Stimulated activated CD4-positive, alpha-beta T cell treated with anti-CD3 and anti-CD28 coated beads, Interleukin-4, amount 100 ng/mL, for 24 hours (primary cell): ENCODE measurements at places on chromosomes 3 and 15.

- DNase-seq, result peak; percentile 4
These were observed 79.0 kb downstream of the ERC2 start for GRCh38 chr3:56389183-56389830.

DNA sequence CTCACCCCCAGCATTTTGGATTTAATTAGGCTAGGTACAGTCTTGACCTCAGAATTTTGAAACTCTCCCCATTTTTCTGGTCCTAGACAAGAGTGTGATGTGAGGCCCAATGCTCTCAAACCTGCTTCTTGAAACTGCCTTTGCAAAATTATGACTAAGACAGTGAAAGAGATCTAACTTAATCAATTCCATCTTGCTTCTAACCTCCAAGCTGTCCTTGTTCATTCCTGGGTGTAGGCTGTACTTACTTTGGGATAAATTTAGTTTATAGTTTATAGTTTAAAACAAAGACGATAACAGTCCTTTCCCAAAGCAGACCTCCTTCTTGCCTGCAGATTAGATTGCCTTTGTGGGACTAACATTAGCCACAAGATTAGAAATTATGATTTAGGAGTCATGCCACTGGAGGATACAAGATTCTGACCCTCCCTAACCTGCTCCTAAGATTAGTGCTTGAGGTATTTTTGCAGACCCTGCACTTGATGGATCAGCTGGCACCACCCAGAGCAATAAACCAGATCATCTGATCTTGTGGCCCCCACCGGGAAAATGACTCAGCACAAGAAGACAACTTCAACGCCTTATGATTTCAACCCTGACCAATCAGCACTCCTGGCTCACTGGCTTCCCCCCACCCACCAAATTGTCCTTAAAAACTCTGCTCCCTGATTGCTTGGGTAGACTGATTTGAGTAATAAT, 59.6 kb downstream of the CD200R1L start:
- no peak for DNase-seq

GRCh38 chr15:57308170-57308545, 68.1 kb upstream of the CGNL1 start:
- DNase-seq, result no peak

DNA sequence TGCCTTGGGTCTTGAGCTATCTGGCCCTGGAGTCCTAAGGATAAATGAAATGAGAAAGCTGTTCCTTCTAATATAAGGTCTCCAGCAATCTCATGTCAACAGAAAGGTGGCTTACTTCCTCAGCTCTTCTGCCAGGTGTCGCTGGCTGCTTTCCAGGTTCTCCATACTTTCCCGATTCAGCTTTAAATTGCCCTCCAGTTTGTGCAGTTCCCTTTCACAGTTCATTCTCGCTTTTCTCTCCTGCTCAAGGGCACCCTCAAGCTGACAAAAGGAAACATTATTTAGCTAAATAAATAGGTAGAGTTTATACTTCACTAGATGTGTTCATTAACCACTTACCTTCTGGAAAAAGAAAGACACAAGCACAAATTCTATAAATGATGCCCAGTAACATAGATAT, 73.0 kb downstream of the MYH15 start:
- DNase-seq, result no peak

- DNase-seq, result no peak
These were observed 305.4 kb upstream of the ROPN1 start for GRCh38 chr3:124297062-124297980.

DNA sequence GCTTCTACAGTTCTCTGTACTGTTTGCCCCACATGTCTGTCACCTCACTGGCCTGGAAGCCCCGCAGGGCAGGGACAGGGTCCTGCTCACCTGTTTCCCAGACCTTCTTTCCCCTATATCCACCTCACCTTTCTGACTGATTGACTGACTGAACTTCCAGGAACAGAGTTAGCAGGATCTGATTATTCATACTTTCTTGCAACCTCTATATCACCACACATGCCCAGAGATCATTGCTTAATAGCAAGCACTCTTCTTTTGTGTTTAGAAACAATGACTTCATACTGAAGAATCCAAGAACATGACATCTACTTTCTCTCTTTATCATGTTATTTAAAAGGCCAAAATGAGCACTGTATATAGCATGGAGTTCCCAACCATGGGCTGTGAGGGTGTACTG, 18.0 kb upstream of the CLEC3B start:
- DNase-seq, result no peak

DNA sequence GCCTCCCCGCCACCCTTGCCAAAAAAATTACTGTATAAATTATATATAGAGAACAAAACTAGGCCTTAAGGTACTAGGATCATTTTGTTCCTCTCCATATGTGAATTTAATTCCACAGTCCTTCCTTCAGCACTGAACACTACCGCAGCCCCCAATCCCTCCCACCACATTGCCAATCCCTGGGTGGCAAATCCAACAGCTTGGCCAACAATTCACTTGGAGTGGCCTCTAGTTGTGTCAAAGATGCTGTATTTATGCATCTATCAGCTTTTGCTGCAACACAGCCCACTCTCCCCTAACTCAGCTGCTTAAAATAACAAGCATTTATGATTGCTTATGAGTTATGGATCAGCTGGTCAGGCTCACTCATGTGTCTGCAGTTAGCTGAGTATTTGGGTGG, 18.6 kb downstream of the GPD1L start:
- DNase-seq, result no peak

DNA sequence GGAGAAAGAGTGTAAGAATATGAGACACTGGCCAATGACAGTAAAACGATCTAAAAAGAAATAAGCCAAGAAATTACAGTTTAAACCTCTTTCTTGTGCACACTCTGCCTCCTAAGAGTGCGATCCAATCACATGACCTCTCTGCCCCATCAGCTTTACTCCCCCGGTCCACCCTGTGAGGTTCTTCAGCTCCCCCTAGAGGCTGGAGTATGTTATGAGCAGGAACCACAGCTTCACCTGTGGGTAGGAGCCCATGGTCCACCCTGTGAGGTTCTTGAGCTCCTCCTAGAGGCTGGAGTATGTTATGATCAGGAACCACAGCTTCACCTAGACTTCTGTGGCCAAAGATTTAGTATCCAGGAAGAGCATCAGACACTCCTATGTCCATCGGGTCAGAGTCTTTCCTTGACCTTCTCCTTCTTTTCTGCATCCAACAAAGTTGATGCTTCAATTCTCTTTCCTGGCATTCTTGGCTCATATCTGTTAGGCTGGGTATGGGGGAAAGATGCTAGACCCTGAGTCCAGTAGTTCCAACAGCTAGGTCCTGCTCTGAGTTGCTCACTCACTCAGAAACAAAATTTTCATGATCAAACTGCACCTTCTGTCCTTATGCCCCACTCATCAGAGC, 164.0 kb downstream of the MINAR1 start:
- DNase-seq, result peak; percentile 39

GRCh38 chr15:35307026-35307425, 221.9 kb upstream of the NANOGP8 start:
- DNase-seq, result no peak

DNA sequence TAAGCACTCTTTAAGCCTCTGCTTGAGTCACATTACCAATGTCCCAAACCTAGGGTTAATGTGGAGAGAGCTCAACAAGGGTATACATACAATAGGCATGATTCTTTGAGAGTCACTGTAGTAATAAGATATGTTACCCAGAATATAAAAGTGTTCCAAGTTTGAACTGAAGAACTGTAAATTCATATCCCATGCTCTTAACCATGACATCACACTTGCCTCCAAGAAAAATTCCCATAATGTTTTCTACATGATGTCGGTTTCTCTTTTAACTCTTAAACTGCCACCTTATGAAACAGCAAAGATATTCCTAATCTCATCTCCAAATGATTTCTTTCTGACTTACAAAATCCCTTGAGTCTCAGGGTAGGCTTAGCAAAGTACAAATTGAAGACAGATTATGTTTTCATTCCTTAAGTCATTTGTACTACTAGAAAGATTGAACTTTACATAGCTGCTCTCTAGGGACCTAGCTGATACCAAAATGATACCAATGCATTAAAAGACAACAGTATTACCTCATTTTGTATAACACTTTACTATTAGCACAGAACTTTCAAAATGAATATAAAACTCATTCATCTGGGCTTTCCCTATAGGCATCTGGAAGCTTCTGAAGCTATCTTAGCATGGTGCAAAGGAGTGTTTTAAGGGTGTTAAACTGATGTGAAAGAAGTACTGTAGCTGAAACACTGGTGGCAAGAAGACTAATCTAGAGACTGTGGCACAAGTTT, 127.1 kb downstream of the KCNMB2 start:
- no peak for DNase-seq

GRCh38 chr3:178320456-178321351, 215.5 kb upstream of the KCNMB2 start:
- DNase-seq, result no peak

- no peak for DNase-seq
These were observed 24.7 kb downstream of the LYSMD4 start for GRCh38 chr15:99708563-99708962.

- DNase-seq, result no peak
These were observed 302.5 kb upstream of the GADL1 start for GRCh38 chr3:31196881-31197364.

DNA sequence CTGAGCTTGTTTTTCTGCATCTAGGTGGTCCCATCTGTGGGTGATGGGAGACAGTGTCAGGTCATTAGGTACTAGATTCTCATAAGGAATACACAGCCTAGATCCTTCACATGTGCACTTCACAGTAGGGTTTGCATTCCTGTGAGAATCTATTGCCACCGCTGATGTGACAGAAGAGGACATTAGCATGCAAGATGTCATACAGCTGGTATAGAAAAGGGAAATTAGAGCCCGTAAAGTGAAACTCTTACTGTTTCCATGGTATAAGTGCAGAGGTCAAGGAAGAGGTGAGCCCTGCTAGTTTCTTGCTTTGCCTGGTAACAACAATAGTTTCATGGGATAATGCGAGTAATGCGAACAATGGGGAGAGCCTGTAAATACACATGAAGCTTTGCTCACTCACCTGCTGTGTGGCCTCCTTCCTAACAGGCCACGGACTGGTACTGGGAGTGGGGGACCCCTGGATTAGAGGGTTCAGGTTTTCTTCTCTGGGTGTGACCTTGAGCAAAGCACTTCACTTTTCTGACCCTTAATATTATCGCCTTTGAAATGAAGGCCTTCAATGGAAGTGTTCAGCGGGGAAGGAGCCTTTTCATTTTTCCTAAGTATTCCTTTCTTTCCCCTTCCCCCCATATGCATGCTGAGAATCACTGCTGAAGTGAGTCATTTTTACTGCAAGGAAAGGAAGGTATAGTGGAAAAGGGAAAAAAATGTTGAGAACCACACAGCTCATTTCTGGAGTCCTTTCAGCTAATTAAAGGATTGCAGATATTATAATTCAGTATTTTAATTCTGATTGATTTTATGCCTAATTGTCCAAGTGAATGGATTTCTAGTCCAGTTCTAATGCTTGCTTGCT, 286.4 kb downstream of the UBE2E2 start:
- no peak for DNase-seq

GRCh38 chr3:98233468-98233867, 30.6 kb upstream of the OR5H6 start:
- DNase-seq, result no peak

GRCh38 chr3:11391174-11391879, 119.1 kb downstream of the ATG7 start:
- DNase-seq, result no peak

GRCh38 chr3:36434687-36435426, 54.6 kb downstream of the STAC start:
- no peak for DNase-seq

- DNase-seq, result no peak
These were observed 11.8 kb downstream of the ALDH1A3 start for GRCh38 chr15:100891307-100892012.

GRCh38 chr15:25060996-25061620, 106.3 kb downstream of the SNRPN start:
- no peak for DNase-seq

GRCh38 chr3:88912294-88912877, 195.0 kb upstream of the EPHA3 start:
- no peak for DNase-seq

DNA sequence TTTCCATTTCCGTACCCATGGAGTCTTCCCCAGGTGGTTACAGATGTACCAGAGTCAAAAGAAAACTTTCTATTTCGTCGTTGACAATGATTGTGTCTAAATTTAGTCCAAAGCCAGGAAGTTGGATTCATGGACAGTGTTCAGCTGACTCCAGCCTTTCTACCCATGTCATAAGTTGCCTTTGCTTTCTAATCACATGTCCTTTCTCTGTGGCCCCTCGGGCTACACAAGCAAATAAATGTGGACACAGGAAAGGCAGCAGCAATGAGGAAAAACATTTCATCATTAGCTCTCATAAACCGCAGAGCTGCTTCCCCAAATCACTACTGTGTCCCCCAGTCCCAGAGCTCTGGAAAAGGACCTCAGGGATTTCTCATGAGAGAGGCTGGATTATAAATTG, 82.0 kb downstream of the USF3 start:
- DNase-seq, result no peak

- no peak for DNase-seq
These were observed 138.5 kb downstream of the CLSTN2 start for GRCh38 chr3:140073278-140074045.

DNA sequence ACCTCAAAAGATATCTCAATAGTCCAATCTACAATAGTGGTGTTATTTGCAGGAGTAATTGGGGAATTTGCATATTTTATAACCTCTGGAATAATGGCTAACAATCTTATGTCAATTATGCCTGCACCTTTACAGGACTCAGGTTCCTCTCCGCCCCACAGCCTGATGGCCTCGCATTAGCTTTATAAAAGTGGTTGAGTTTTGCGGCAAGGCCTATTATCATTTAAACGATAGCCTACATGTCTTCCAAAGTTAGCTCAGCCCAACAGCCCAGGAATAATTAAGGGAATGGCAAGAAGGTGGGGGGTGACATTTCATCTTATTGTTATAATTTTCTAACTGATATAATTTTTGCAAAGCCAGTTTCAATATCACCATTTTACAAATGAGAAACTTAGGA, 97.3 kb downstream of the RTP4 start:
- DNase-seq, result no peak

DNA sequence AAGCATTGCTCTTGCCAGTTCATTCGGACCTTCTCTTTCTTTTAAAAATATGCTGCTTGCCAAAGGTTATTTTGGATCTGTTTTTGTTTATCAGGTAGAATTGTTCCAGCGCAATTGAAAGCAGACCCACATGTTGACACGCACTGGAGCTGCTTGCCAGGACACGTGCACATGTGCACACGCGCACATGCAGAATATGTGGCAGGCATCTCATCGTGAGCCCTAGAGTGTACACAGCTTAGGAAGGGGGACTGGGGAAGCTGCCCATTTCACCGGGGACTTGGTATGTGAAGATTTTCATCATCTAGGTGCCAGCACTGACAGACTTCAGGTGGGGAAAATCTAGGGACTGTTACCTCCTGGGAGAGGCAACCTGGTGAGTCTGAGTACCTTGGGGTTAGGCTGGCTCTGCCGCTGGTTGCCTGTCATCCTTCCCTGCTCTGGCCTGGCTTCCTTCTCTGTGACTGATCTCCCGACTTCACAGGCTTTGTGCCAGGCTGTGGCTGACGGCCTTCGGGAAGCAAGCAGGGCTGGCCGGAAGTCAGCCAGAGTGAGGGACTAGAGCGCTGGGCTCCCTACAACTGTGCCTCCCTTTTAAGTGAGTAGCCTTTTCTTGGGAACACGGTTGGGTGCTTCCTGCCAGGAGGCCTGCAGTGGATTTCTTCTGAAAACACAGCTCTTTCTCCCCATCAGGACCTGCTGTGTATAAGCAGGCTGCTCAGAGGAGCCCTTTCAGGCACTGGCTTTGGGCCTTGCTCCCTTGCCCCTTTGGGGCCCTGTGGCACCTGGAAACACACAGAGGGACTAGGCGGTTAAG, 129.3 kb downstream of the EEFSEC start:
- DNase-seq, result no peak

GRCh38 chr15:40543082-40543481, 21.8 kb downstream of the CCDC32 start:
- no peak for DNase-seq

- no peak for DNase-seq
These were observed 134.0 kb downstream of the IL5RA start for GRCh38 chr3:2976212-2976611.
